ENCODE measurements at places on chromosomes 3 and 15.

- DNase-seq = no peak
These were observed 58.3 kb upstream of the KY start for GRCh38 chr3:134709076-134709475.

DNA sequence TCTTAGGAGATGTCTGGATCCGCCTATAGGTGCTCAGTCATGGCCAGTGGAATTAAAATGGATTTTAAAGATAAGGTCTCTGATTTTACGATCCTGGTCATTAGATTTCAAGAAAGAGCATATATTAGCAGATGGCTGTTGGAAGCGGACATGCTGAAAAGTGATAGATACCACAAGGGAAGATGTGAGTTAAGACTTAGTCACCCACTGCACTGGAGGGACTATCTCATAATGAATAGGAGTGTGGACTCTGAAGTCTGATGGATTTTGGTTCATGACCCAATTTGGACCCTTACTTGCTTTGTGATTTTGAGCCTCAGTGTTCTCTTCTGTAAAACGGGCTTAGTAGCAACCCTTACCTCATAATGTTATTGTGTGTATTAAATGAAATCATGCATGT lies 214.7 kb downstream of the CHST2 start:
- DNase-seq = no peak

- DNase-seq = no peak
These were observed 27.3 kb downstream of the DUT start for GRCh38 chr15:48358229-48359152.

DNA sequence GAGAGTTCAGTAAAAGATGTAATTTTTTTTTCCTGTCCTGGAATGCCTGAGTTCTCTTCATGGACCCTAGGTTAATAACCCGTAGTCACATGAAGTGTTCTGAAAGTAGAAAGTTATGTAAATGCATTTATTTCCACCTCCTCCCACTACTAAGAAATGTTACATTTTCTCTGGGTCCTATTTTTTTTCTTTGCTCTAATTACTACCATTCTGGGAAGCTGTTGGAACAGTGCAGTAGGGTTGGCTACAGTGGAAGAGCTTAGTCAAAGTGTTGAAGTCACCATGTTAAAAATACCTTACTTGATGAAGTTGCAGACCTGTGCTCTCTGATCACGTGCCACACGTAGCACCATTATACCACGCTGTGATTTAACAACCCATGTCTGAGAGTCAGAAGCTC lies 153.8 kb upstream of the TSC22D2 start:
- no peak for DNase-seq

GRCh38 chr3:123762805-123763204 lies 121.3 kb downstream of the MYLK start:
- DNase-seq = no peak

GRCh38 chr3:188097791-188098190 lies 56.2 kb upstream of the LPP start:
- DNase-seq = no peak

DNA sequence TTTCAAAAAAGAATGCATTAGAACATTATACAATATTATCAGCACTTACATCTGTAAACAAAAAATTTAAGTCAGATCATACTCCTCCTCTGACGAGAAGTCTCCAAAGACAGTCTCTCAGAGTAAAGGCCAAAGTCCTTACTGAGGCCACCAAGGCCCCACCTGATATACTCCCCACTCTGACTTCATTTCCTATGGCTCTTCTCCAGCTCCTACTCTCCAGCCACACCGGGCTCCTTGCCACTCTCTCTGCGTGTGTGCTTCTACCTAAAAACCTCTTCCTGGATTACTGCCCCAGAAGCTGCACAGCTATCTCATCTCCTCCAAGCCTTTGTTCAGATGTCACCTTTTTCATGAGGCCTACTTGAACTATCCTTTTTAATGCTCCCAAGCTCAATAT lies 5.0 kb downstream of the DCP1A start:
- no peak for DNase-seq

GRCh38 chr3:192033246-192033645 lies 572.3 kb downstream of the PYDC2 start:
- DNase-seq = no peak

- DNase-seq = no peak
These were observed 459.3 kb downstream of the TUSC7 start for GRCh38 chr3:117168896-117169295.

- no peak for DNase-seq
These were observed 387.3 kb downstream of the EPHA3 start for GRCh38 chr3:89494734-89495133.

DNA sequence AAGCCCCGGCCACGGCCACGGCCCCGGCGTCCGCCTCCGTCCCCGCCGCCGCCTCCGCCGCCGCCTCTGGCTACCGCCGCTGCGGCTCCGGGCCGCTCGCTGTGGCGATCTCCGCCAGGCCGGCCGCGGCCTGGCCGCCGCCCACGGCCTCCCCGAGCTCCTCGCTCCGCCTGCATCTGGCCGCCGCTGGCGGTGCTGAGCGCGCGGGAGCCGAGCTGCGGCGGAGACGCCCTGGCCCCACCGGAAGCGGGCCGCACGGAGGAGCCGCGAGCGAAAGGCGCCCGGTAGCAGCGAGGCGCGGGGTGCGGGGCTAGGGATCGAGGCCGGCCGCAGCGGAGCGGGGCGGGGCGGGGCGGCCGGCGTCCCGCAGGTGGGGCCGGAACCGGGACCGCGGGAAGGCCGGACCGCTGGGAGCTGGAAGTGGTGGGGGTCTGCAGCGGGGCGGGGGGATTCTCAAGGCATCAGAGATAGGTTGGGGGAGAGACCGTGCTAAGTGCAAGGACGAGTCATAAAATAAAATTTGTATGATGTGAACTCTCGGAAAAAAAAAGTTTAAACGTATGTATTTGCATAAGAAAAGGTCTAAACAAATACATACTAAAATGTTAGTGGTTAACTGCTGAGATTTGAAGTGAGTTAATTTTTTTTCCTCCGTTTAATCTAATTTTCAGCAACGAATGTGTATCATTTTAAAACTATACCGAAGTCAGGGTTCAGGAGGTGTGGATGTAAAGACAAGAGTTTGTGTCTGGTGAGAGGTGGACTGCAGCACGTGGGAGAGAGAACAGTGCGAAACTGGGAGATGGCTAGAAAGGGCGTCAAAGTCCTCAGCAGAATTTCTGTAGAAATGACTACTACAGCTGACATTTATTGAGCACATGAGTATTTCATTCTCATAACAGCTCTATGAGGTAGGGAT lies at the start of gene AVEN:
TSS of gene AVEN (minus strand) at position 334 of the 919 bp plus-strand sequence. CDS start at position 176, 158 bp downstream.
- DNase-seq = peak; percentile 64

DNA sequence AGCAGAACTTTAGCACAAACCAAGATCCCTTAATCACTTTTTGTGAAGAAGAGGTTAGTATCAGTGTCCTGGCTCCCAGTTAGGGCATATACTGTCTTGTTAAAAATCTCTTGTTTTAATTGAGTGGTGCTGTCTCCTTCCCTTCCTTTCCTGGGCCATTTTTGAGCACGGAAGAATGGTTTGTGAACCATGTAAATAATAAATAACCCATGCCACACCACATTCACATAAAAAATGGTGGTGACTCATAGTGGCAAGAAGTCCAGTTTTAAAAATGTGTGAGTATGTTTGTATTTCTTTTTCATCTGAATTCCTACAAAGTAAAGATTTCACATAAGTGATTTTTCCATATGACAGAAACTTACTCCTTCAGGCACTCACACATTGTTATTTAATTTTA lies 59.1 kb upstream of the SPRED1 start:
- no peak for DNase-seq

GRCh38 chr15:98147415-98147814 lies 186.9 kb downstream of the ARRDC4 start:
- DNase-seq = no peak

- DNase-seq = no peak
These were observed 274.2 kb downstream of the OCA2 start for GRCh38 chr15:27824841-27825422.

DNA sequence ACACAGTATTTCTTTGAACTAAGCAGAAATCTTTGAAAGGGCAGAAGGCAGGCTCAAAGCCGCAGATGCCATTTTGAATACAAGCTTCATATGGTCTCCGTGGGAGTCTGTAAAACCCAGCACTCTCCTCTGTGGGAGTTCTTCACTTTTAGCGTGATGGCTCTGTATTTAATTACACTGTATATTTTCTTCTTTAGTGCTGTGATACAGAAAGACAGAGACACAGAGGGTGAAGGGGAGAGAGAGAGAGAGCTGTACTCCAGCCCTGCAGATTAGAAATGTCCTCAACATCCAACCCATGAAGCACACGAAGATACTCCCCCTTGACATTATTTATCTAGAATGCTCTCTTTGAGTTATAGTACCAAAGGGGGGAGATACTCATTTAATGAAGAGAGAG lies 752.6 kb upstream of the NR2F2 start:
- no peak for DNase-seq

GRCh38 chr3:30538791-30539190 lies 67.6 kb upstream of the TGFBR2 start:
- DNase-seq = no peak

DNA sequence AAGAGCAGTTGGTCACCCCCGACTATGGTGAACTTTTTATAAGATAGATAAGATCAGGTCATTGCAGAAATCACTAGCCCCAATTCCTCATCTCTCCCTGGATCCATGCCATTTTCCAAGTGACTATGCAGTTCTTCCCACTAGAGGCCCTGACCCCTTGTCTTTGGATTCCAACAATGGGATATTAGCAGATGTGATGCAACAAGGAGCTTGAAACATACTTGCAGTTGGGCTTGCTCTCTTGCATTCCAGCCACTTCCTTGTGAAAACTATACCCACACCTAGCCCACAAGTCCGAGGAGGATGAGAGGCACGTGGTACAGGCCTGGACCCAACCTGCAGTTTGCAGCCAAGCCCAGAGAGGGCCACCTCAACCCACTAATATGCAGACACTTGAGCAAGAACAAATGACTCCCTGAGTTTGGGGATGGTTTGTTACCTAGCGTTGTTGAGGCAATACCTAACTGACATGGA lies 60.6 kb downstream of the SUCLG2 start:
- no peak for DNase-seq

GRCh38 chr3:3893590-3893989 lies 94.4 kb downstream of the LRRN1 start:
- DNase-seq = no peak

- DNase-seq = peak; percentile 42
These were observed 4.8 kb downstream of the HES1 start for GRCh38 chr3:194140520-194141414.

GRCh38 chr3:120846073-120846472 lies 61.9 kb upstream of the STXBP5L start:
- no peak for DNase-seq

DNA sequence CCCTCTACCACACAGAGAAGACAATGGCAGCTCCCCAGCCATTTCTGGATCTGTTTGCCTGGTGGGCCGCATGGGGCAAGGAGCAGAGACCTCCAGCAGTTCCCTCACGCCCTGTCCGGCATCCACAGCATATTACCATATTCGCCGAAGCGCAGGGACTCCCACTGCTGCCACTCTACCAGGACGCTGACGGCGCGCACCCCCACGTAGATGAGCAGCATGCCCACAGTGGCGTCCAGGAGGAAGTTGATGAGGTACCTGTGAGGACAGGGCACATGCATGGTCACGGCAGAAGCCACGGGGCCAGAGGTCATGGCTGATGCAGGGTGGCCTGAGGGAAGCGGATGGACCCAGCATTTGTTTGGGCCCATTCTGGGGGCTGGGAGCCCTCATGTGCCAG lies 14.8 kb upstream of the MUSTN1 start:
- DNase-seq = no peak

GRCh38 chr15:101148166-101148880 lies 103.5 kb downstream of the CHSY1 start:
- no peak for DNase-seq

DNA sequence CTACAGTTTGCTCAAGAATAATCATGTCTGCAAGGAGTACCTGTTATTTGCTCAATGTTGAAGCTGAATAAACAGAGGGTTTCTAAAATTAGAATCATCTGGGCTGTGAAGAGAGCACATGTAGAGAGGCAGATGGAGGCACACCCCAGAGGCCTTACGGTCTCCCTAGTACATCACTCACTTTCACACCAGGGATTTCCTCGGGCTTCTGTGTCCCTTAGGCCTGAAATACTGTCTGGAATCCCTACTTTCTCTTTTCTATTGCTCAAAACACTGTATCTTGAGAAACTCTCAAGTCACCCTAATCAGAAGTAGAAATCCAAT lies 473.7 kb upstream of the ROBO2 start:
- no peak for DNase-seq

DNA sequence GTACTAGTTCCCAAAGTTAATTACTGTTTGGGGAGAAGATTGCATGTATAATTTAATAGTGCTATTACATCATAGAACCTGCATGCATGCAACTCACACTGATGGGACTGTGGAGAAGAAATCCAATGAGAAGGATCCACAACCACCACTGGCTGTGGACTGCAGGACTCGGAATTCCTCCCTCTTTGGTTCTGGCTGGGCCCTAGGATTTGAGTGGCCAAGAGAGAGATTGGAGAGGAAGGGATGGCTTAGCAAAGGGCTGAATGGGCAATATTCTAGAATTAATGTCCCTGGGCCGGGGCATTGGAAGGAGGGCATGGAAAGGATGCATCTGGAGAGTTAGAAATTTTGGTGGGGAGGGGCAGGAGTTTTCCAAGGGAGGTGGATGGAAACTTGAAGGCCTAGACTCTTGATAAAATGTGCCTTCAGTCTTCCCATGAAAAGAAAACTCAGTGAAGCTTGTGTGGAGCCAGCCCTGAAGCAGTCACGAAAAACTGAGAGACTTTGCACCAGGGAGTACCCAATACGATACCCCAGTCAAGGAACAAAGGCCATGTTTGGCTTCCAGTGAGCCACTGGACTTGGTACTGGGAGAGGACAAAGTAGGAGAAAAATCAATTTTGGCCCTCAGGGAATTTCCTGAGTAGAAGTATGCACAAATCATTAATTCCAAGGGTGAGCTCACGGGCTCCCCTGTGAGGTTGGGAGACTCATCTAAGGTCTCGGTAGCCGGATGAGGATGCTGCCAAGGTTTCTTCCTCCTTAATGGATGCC lies 31.4 kb upstream of the TPM1 start:
- DNase-seq = no peak

DNA sequence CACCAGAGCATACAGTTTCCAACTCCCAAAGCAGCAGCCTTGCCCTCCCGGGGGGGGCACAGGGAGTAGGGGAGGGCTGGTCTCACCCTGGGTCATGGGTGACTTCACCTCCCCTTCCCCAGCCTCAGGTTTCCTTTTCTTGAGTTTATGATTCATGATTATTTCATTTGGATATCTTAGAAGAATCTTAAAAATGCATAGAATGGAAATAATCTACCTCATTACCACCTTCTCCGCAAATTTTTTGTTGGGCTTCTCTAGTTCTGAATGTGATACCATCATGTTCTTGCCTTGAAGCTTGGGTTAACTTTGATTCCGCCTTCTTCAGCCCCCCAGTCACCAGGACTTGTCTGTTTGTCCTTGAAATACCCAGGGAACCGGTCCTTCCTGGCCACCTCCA lies 148.8 kb upstream of the ROPN1 start:
- DNase-seq = no peak

- DNase-seq = no peak
These were observed 1.1 kb downstream of the MRPL47 start for GRCh38 chr3:179603321-179603720.

- DNase-seq = no peak
These were observed 10.2 kb downstream of the MITF start for GRCh38 chr3:69749461-69749860.

GRCh38 chr15:66023311-66023972 lies 154.2 kb downstream of the RAB11A start:
- DNase-seq = no peak

- DNase-seq = no peak
These were observed 133.7 kb downstream of the AGBL1 start for GRCh38 chr15:86213420-86213819.

- no peak for DNase-seq
These were observed 59.4 kb downstream of the CDC25A start for GRCh38 chr3:48128774-48129173.

GRCh38 chr15:28252831-28253230 lies 69.1 kb downstream of the HERC2 start:
- no peak for DNase-seq

Data from activated CD4-positive, alpha-beta T cell treated with anti-CD3 and anti-CD28 coated beads, Interleukin-2, Interleukin-6, amounts not matched to agents 100 ng/mL and 50 ng/mL, durations not matched to agents 16 hours and 8 hours (primary cell).